T-helper 17 cell (primary cell): ENCODE measurements at places on chromosomes 2 and 18.

DNA sequence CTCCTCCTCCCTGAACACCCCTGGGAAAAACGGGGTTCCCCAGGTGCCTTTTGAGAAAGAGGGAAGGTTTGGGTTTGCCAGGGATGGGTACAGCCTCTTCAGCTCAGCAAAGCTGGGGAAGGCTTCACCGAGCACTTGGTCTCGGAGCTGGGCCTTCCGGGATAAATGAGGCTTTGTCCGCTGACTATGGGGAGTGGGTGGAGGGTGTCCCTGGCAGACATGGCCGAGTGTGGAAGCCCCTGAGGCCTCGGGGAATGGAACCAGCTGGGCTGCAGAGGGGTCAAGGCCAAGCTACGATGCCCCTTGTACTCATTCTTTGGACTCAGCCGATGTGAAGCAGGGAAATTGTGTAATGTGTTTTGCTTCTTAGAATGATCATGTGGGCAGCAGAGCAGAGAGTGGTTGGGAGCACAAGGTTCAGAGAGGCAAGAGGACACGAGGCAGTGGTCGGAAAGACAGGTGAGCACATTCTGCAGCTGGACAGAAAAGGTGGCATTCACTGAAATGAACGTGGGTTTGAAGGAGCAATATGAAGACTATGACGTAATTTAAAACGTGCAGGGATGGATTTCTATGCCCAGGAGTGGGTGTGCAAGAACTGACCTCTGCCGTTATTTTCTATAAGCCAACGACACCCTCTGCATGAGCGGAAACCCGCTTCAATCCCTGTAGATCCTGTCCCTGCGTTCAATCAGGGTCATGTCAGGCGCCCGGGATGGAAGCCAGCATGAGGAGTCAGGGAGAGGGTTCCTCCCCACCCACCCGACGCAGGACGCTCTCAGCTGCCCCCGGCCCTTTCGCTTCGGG lies 142.6 kb downstream of the PXDN start:
- no peak for DNase-seq

DNA sequence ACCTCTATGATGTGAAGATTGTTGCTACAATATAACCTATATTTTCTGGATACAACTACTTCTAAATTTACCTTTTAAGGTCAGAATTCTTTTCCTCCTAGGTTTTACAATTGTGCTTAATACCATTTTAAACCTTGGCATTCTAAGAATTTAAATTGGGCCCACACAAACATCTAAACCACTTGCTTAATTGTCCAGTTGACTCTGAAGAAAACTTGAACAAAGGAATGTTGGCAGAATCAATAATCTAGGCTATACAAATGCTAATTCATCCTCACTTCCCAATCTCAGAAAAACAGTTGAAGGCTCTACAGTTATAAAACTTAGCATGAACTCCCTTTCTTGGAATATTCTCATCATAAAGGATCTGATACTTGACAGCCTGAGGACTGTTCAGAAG lies 84.3 kb downstream of the RPRM start:
- DNase-seq: no peak

DNA sequence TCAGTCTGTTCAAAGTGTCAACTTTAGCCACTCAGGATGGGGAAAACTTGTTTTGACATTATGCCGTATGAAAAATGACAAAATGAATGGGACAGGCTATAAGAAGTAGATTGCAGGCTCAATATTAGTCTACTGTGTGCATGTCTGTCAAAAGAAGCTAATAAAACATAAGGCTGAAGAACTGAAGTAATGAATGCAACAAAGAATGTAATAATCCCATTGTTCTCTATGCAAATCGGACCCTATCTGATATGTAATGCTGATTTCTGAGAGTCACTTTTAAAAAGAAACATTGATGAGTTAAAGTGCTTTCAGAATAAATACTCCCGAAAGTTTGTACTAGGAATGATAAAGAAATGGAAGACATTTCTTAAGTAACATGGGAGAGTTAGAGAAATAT lies 172.2 kb downstream of the DLGAP1 start:
- no peak for DNase-seq

- DNase-seq: no peak
Observed at GRCh38 chr18:10271481-10271880, 183.0 kb upstream of the APCDD1 start.

GRCh38 chr2:239396881-239397681 lies 3.7 kb downstream of the HDAC4 start:
- no peak for DNase-seq

- DNase-seq: no peak
Observed at GRCh38 chr2:39736640-39737039, 42.4 kb downstream of the THUMPD2 start.

DNA sequence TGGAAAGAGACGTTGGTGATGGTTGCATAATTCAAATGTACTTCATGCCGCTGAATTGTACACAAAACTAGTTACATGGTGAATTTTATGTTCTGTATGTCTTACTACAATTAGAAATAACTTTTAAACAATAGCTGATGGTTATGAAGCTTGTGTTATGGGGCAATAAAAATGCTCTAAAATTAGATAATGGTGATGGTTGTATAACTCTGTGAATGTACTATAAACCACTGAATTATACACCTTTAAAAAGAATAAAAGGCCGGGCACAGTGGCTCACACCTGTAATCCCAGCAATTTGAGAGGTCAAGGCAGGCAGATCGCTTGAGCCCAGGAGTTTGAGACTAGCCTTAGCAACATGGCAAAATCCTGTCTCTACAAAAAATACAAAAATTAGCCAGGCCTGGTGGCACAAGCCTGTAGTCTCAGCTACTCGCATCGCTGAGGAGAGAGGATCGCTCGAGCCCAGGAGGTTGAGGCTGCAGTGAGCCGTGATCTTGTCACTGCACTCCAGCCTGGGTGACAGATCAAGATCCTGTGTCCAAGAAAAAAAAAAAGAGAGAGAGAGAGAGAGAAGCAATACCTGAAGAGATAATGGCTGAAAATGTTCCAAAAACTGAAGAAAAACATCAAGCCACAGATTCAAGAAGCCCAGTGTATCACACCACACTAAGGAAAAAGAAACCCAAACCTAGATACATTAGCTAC lies 6.3 kb downstream of the RNU4ATAC start:
- no peak for DNase-seq

DNA sequence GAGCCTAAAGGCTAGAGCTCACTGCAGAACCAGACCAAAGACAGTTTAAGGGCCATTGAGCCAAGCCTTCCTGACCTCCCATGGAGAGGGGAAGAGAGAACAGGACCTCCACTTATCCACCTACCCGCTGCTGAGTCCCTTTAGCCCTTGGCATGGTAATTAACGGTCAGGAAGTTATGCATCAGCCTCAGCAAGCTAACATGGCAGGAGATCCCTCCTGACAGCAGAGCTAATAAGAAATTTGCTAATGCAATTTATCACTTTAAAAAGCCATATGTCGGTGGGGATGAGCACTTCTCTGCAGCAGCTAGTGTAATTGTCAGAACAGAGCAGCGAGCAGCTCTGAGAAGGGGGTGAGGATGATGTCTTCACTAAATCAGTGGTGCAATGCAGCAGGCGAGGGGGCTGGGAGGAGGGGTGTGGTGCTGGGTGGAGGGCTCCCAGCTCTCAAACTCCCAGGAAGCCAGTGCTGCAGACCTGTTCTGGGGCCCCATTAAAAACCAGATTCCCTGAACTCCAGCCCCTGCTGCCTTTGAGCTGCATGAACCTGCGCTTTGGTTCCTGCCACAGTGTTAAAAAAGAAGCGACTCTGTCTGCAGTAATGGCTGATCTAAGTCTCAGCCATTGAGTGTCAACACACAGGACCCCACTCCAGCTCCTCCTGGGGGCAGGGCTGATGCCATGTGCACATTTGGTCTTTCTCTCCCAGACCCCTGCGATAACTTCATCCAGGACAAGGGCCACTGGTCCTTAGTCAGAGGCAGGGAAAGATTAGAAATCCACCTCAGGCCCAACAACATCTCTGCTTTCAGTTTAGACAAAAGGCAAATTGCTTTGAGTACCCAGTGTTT lies 84.2 kb upstream of the STPG4 start:
- DNase-seq: no peak

DNA sequence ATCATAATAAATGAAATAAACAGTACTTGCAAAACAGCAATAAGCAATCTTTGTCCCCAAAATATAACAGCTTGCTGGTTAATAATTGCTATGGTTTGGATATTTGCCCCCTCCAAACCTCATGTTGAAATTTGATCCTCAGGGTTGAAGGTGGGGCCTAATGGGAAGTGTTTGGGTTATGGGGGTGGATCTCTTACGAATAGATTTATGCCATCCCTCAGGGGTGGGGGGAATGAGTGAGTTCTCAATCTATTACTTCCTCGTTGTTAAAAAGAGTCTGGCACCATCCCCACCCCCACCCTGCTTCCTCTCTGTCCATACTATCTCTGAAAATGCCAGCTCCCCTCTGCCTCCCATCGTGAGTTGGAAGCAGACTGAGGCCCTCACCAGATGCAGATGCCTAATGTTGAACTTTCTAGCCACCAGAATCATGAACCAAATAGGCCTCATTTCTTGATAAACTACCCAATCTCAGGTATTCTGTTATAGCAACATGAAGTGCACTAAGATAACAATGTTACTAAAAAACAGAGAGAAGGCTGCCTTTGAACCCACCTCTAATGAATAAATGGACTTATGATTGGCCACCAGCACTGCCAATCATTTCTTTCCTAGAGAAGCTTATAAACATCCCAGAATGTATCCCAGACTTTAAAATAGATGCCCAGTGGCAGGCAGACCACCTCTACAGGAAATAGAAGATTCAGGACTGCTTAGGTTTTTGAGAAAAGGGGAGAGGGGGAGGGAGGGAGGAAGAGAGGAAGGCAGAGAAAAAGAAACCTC lies 90.1 kb downstream of the ALPK2 start:
- DNase-seq: no peak

DNA sequence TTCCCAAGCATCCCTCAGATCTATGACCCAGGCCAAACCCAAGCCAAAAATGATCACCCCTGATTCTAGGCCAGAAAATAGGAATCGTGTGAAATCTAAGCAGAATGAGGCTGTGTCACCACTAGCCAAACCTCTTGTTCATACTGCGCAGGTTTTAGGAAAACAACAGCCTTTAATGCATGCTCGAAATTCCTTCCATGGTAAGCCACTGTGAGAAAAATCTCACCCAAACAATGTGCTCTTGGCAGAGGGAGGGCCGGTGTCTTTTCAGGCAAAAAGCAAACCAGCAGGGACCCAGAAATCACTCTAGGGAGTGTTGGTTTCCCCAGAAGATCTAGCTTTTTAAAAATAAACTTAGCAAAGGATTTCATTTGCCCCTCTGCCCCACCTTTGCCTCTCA lies 71.2 kb upstream of the FOSL2 start:
- DNase-seq: no peak

DNA sequence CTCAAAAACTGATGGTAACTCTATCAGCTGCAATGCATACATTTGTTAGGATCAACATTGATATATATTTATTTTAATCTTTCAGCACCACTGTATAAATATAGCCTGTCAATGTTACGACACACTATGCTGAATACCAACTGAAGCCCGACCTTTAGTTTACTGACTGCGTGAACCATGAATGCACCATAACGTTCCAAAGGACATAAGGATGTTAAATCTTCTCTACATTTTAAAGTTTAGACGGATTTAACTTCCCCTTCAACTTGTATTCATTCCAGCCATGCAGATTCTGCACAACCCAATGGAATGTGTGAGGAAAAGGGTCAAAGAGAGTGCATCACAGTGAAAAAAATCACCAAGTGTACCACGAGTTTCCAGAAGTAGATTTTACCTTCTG lies 489.5 kb downstream of the IRS1 start:
- no peak for DNase-seq
